Cortex of kidney (tissue), 1 donor: ENCODE measurements at places on chromosomes 4 and X.

- no peak for DNase-seq
Measured at GRCh38 chrX:97367125-97367524, 483.4 kb downstream of the RPA4 start.

- no peak for DNase-seq
Measured at GRCh38 chr4:38390969-38391545, 272.9 kb upstream of the KLF3 start.

DNA sequence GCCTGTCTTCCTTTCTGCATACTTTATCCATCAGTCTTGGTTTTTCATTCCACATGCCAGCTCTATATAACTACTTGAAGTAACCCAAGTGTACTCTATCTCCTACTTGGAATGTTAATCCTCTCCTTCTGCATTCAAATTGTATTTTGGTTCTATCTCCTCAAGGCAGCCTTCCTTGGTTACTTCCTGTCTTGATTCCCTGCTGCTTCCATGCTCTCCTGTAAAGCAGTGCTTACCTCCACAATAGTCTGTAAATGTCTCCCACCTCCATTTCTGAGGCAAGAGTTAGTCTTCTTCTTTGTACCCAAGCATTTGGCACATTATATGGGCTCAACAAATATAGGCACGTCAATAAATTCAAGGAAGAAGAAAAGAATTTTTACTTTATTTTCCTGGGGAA is 298.4 kb downstream of the ARHGAP24 start:
- no peak for DNase-seq

DNA sequence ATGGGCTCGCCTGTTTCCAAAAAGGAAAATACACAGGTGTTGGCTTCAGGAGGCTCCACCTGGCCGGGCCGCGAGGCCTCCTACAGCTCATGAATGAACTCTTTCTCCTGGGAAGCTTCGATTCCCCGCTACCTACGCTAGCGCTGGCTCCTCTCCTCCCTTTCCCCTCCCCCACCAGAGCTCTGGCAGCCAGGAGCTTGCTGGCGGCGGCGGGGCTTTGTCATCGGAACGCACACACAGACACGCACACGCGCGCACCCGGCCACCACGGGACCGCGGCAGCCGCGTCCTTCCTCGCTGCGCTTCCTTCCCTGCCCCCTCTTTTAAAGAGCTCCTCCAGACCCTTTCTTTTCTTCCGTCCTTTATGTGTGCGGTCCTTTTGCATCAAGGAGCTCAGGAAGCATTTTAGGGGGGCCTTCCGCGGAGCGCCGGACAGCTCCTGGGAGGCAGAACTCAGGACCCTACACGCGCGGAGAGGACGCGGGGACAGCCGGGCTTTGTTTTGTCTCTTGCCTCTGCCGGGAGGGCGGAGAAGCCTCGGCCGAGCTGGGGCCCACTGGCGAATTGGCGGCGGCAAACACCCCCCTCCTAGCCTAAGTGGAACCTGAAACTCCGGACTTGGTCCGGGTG is 70.2 kb upstream of the BCOR start:
- DNase-seq, result no peak

DNA sequence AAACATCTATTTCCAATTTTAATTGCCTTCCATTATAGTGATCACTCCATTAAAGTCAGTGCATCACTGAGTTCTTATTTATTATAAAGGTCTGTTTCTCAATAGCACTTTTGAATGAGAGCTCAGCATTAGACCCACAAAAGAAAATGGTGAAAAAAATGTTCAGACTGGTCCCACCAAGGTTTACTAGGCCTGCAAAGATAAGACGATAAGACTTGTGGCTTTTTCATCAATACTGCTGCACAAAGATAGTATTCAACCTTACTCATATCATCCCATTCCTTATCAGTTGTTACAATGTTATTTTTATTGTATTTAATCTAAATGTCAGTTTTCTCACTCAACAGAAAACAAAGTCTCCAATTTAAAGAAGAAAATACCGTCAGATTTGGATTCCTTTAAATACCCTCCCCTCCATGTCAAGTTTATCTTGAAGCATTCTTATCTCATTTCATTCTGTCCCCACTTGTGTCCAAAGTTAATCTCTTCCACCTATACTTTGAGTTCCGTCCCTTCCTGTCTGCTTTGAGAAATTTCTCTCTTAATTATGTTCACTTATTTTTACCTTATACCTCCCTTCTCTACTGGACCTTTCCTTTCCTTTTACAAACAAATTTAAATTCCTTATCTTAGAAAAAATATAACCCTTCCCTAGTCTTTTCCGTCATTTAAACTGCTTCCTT is 140.0 kb downstream of the GASK1B start:
- DNase-seq, result no peak

DNA sequence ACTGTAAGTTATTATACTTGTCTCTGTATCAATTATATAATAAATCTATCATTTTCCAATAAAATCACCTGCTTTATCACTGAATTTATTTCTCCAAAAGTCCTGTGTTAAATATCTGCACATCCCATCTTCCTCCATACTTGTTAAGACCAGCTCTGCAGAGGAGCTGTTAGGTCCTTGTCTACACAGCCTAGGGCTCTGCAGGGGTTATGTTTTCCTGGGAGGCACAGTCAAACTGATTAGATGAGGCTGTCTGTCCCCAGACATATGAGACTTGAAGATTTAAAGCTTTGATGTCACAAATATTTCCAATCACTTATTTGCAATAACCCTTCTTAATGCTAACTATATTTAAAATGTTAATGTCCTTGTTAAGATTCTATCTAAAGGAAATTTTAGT is 446.8 kb downstream of the TRAM1L1 start:
- DNase-seq, result no peak

GRCh38 chr4:185892165-185892564 is 80.2 kb upstream of the SORBS2 start:
- DNase-seq, result no peak

- no peak for DNase-seq
Measured at GRCh38 chr4:31228068-31228467, 507.9 kb downstream of the PCDH7 start.

- DNase-seq, result no peak
Measured at GRCh38 chrX:111519215-111519614, 7.8 kb downstream of the SERTM2 start.

DNA sequence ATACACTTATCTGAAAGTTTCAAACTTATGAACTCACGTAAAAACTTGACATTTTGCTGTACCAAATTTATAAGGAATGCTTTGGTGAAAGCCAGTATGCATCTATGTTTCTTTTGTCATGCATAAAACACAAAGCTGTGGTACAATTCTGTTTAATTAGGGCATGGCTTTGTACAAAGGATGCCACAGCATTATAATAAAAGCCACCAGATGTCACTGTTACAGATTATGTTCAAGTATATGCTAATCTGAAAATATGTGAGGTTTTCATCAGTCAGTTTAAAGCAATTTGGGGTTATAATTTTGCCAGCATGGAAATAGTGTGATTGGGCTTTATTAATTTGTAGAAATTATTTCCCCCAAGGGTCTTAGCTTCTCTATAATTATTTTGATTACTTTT is 69.0 kb downstream of the ATOH1 start:
- DNase-seq, result no peak

GRCh38 chrX:45143455-45143854 is 57.2 kb downstream of the DIPK2B start:
- DNase-seq, result no peak

GRCh38 chr4:142203505-142203904 is 567.1 kb downstream of the IL15 start:
- DNase-seq, result no peak

GRCh38 chr4:89263265-89263664 is 44.3 kb downstream of the GPRIN3 start:
- DNase-seq, result no peak

- no peak for DNase-seq
Measured at GRCh38 chr4:123037804-123038203, 115.4 kb upstream of the NUDT6 start.

GRCh38 chrX:42695800-42696358 is 82.1 kb downstream of the PPP1R2C start:
- no peak for DNase-seq

DNA sequence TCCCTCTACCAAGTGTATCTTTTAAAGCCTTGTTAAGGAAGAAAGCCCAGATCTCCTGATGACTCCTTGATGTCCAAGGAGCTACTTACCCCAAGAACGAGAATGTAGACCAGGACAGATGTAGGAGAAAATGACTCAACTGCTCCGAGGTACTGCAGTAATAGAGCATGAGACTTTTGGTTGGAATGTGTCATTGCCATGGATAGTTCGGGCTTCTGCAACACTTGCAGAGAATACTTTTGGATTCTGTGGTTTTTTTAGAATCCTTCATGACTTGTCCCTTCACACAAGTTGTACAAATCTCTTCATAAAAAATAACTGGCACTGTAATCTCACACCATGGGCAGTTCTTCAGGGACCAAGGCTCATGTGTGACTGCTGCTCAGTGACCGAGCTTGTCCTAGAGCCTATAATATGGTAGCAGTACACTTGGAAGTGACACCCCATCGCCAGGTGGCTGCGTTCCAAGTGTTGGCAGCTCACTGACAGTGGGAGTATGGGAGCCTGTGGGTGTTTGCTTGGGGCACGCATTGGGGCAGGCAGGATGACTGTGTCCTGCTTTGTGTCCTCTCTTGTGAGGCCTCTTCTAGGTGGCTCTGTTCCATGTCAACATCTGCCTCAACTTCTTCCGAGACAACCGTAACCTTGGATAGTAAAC is 87.9 kb upstream of the WDR1 start:
- no peak for DNase-seq

DNA sequence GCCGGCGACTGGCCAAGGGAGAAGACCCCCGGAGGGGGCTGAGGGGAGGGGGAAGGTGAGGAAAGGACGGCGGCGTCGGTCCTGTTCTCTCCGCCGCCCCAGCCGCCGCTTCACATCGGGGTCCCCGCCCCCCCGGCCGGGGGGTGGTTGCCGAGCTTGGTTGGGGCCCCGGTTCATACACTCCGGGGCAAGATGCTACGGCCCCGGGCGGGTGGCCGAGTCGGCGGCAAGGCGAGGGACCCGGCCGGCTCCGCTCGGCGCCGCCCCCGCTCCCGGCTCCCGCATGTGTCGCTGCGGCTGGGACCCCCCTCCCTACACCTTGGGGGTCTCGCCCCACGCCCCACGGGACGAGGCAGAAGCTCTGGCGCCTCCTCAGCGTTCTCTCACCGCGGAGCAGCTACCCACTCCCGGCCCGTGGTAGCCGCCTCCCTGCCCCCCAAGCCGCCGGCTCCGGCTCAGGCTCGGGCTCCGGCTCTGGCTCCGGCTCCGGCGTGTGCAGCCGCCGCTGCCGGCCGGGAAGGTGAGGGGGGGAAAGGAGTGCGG is 461 bp downstream of the FBXW7 start:
- DNase-seq, result no peak

- DNase-seq, result no peak
Measured at GRCh38 chr4:24594887-24595286, 10.5 kb upstream of the DHX15 start.

DNA sequence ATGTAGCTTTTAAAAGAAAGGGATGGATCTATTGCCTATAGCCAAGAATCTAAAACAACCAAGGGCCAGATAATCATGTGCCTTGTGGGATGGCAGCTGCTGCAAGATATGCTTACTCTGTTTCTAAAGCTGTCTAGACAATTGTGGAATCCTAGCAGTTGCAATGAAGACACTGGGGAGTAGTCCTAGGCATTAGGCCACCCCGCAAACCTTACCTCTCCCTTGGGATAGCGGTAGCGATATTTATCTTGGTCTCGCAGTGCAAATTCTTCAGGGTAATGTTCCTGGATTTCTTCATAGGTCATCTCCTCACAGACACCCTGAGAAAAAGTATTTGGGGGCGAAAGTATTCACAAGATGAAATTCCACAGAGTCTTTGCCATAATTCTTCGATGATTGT is 24.6 kb downstream of the TRO start:
- no peak for DNase-seq

GRCh38 chrX:69149466-69150280 is 15.6 kb downstream of the PJA1 start:
- no peak for DNase-seq

GRCh38 chr4:187414716-187415115 is 580.9 kb upstream of the ZFP42 start:
- no peak for DNase-seq

- no peak for DNase-seq
Measured at GRCh38 chrX:47311932-47312774, 58.2 kb upstream of the ZNF157 start.

GRCh38 chr4:184808713-184809050 is 17.1 kb downstream of the ACSL1 start:
- DNase-seq, result no peak

GRCh38 chr4:178463747-178464146 is 1021.5 kb upstream of the AGA start:
- DNase-seq, result no peak

GRCh38 chrX:103066606-103067005 is 2.6 kb upstream of the BEX1 start:
- no peak for DNase-seq

DNA sequence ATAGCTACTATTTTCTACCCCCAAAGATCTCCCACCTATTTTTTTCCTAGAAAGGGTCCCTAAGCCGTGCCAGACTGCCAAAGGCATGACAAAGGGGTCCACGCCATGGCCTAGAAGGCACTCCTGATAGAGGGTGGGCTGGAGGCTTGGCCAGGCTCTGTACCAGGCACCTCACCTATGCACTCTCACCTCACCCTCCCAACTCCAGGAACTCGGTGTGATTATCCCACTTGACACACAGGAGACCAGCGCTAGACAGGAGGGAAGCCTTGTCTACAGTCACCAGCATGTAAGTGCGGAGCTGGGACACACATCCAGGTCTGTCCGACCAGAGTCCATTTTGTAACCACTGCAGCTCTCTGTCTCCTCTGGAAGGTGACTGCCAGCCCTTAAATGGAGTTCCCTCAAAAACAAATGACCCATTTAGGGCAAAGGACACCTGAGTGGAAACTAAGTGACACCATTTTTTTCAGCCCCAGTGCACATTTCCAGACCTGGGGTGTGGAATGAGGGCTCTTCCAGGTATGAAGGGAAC is 106.4 kb downstream of the RTL5 start:
- DNase-seq, result no peak

- DNase-seq, result no peak
Measured at GRCh38 chrX:28127662-28128061, 146.4 kb upstream of the DCAF8L1 start.

DNA sequence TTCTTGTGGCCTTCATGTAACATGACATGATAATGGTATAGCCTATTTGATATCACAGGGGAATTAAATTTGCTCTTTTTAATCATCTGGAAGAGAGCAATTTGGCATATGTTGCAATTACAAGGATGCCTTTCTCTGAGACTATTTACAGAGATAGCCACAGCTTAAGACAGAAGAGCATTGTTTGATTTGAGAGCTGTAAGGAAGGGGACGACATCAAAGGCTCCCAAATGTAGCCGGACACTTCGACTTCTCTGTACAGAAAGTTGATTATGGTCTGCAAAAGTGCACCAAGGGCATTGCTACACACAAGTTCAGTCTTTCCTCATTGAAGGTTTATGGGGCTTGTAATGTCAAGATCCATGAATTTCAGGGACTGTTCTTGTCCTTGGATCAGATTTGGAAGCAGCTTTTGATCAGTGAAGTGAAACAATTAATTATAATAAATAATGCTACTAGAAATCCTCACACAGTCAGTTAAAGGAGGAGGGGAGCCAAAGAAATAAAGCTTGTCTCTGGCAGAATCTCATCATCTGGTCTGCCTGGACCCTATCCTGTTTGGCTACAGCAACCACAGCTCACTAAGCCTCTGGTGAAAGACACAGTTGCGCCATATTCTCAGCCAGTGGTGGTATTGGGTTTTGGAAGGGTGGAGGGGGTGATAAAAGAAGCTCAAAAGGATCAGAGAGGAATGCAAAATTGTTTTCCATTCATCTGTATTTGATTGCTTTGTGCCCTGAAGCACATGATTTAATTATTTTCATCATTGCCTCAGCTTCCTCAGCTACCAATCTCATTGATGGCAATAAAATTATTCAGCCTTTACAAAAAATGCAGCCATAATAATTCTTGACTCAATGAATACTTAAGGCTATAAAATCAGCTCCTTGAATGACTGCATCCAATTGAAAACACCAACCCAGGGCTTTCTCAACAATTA is 654.3 kb upstream of the LCORL start:
- no peak for DNase-seq
